ENCODE measurements at places on chromosomes 16 and 17.

GRCh38 chr17:60335289-60335688, 56.6 kb downstream of the USP32 start:
- DNase-seq: no peak

- no peak for DNase-seq
Observed at GRCh38 chr17:44988044-44988942, 20.2 kb upstream of the C1QL1 start.

GRCh38 chr17:43823350-43824084, 9.4 kb downstream of the MPP3 start:
- DNase-seq: no peak

GRCh38 chr16:65069065-65069464, 52.8 kb downstream of the CDH11 start:
- DNase-seq: no peak

- no peak for DNase-seq
Observed at GRCh38 chr17:8105957-8106398, 12.3 kb downstream of the ALOXE3 start.

- no peak for DNase-seq
Observed at GRCh38 chr17:77746896-77747554, 211.5 kb upstream of the TNRC6C start.

GRCh38 chr16:81099958-81100357, 3.8 kb upstream of the GCSH start:
- DNase-seq: no peak

DNA sequence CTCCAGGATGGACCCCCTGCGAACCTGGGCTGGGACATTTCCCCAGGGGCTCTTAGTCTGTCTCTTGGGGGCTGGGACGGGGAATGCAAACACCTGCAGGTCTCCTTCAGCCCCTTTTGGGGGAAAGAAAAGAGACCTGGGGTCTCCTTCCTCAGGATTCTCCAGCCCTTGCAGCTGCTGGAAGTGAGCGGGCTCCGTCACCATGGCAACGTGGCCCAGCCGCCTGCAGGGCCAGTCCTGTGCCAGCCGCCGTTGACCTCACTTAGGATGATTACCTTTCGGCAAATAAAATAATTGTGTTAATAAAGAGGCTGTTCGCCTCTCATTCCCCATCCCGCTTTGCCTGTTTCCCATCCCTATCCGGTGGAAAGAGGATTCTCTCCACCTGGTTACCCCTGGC, 25.7 kb downstream of the MRM1 start:
- no peak for DNase-seq

DNA sequence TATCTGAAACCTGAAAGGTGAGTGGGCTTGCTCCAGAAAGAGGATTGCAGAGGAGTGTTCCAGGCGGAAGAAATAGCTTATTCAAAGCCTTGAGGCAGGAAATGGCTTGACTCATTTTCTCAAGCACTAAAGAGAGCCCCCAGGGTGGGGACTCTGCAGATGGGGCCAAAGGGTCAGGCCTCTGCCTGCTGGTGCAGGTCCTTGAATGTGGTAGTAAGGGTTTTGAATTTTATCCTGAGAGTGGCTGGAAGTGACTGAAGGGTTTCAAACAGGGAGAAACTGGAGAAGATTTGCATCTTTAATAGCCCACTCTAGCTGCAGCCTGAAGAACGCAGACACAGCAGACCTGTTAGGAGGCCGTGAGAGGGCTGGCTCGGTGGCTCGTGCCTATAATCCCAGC, 144.4 kb downstream of the CCT6B start:
- no peak for DNase-seq

DNA sequence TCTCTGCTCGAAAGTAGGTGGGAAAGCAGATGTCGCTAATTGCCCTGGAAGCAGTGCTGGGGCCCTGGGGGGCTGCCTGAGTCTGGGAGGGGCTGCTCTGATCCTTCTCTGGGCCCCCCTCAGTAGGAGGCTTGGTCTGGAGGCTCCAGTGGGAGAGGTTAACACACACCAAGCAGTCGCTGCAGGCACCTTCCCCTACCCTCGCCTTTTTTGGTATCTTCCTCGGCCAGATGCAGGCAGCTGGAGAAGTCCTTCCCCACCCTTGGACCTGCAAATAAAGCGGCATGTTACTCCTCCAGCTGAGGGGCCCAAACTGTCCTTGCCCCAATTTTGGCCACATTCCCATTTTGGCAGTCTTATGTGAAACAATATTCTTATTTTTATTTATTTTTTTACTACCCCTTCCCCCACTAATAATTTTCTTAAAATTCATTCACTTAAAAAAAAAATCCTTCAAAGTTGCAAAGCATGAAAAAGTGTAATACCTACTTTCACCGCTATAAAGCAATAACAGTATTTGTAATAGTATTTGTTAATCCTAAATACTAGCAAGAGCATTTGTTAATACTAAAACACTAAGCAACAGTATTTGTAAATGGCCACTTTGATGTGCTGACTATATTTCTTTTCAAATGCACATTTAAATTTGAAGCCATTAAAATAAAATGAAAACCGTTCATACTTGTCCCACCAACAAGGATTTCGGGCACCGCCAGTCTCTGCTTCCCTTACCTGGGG, 15.0 kb downstream of the C16orf46 start:
- no peak for DNase-seq

Data from HEK293T (cell line).